Left lung (tissue), 14 donors: ENCODE measurements at places on chromosomes 5 and 9. TPM values are rescaled to one million over a fixed set of nuclear protein-coding genes. Genes with fewer than 3 reads are reported as not detected.

Gene CCL27
- total RNA-seq, result not detected

Gene INVS
- 21.5 TPM for total RNA-seq

Gene PWWP2A
- total RNA-seq, result 24.6 TPM

Gene MGAT1
- total RNA-seq, result 263 TPM

Gene F2R
- 21.2 TPM for total RNA-seq

DNA sequence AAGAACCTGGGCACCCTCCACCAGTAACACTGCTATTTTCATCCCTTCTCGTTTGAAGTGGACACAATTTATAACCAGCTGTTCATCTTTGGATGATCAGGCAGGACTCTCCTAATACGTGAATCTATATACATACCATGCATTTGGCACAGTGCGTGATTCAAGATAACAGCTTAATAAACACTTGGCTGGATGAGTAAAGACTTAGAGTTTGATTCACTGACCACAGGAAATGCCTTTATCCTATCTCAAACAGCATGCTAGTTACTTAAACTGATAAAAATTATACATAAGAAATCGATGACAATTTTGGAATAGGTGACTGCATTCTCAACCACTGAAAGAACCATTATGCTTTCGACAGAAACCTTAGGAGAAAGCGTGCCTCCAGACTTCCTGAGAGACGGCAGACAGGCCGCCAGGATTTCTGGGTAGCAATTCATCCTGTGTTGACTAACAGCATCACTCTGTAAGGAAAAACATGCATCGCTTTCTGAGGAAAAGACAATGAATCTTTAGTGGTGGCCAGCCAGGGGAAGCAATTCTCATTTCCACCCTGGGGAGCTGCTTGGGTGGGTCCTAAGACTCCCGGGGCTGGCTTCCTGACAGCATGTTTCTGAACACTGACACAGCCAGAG lies 9.7 kb downstream of the MRPL36 start:
- DNase-seq, result peak; percentile 12

DNA sequence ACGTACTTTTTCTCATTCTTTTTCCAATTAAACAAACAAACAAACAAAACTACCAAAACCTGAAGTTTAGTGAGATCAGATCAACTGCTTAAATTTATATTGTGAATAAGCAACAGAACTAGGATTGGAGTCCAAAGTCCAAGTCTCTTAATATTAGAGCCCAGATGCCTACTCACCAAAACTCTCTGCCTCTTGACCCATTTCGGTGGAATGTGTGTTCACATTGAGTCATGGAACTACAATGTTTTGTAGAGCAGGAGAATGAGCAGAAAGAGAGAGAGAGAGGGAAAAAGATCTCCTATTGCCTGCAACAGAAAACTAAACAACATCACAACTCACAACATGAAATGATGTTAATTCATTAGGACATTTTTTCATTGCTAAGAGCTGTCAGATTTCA lies 751.1 kb downstream of the TLR4 start:
- no peak for DNase-seq

GRCh38 chr9:13956107-13956506 lies 357.8 kb downstream of the NFIB start:
- DNase-seq, result no peak

GRCh38 chr5:137086342-137086741 lies 412.8 kb downstream of the SPOCK1 start:
- DNase-seq, result no peak

DNA sequence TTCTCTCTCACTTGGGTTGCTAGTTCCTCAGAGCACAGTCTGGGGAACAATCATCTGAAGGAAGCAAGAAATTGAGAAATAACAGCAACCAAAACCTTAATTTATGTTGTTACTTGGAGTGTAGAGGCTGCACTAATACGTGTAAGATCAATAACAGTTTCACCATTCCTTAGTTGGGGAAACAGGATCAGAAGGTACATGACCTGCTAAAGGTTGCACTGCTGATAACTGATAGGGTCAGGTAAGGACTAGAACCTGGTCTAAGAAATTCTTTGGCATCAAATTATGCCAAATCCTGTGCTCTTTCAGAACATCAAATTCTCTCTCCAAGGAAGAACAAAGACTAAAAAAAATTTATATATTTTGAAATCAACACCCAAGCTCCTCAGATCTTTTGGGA lies 278.6 kb upstream of the C9orf72 start:
- DNase-seq, result no peak

GRCh38 chr5:136249678-136250266 lies 56.8 kb upstream of the SMIM32 start:
- peak; percentile 57 for DNase-seq

DNA sequence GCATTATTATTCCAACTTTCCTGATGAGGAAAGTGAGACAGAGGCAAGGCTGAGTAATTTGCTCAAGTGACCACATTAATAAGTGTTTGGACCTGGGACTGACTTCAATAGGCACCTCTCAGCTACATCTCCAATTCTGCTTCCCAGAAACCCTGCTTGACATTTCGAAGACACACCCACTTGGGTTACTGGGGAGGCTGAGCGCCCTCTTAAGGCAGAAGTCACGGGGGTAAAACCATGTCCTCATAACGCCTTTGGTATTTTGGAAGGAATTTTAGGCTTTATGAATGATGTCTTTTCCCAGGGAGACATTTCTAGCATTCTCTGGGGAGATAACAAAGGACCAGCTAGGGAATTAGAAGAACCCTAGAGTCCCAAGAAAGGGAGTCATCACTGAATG lies 53.3 kb downstream of the TRPC7 start:
- no peak for DNase-seq

DNA sequence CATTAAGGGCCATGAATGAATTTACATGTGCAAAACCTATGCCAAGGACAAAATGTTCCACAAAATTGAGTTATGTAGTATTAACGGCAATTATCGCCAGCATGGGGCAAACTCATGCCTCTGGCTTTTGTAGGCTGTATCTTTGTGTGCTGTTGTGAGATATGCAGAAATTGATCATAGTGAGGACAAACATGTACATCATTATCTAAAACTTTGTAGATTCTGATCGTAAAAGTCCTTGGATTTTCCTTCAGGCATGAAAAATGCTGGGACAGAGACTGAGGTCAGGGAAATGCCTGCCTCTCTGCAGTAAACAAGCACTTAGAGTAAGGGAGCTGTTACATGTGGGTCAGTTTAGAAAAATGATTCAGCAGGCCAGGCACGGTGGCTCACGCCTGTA lies 5.9 kb upstream of the TXNDC8 start:
- no peak for DNase-seq
